ENCODE measurements at places on chromosomes 5 and 9.

- DNase-seq: no peak
These were observed 2.6 kb upstream of the PSIP1 start for GRCh38 chr9:15513335-15513734.

GRCh38 chr5:29208024-29208423, 1985.5 kb upstream of the CDH6 start:
- no peak for DNase-seq

- DNase-seq: no peak
These were observed 138.9 kb downstream of the ADAMTS2 start for GRCh38 chr5:179206366-179206765.

DNA sequence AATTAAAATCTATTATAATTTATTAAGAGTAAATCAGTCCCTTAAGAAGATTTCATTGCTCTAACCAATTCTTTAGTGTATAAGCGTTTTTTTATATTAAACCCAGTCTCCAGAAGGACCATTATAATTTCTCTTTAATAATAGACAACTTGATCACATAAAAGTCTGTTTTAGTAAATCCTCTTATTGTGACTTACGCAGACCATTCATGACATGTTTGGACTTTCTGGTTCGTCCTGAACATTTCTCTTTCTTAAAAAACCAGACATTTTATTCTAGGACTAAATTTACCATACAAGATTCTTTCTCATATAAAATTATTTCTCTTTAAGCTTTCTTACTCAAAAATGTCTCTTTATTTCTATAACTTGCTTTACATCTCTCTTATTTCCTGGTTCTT, 196.2 kb upstream of the RAI14 start:
- no peak for DNase-seq

DNA sequence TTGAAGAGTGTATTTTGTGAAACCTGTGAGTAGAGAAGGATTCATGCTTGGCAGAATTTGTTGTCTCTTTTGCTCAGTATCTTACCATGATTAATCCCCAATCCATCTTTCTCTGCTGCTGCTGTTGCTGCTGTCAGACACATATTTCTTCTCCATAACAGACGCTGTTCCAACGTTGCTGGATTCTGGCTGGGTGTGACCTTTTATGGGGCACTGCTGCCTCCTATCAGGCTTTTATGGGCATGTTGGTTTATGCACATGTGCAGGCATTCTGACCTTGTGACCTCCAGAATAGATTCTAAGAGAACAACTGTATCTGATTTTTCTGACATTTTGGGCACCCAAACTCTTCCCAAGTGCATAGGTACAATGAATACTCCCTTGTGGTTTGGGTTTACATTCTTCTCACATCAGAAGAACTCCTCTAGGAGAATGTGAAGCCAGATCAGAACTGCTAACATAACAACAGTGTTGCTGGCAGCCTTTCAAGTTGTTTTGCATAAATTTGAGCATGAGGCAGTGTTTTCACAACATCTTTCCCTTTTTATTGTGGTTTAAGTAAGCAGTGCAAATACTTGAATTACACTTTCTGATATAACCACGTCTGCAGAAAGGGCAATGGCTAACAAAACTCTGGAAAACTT, 9.2 kb upstream of the ISL1 start:
- DNase-seq: no peak

DNA sequence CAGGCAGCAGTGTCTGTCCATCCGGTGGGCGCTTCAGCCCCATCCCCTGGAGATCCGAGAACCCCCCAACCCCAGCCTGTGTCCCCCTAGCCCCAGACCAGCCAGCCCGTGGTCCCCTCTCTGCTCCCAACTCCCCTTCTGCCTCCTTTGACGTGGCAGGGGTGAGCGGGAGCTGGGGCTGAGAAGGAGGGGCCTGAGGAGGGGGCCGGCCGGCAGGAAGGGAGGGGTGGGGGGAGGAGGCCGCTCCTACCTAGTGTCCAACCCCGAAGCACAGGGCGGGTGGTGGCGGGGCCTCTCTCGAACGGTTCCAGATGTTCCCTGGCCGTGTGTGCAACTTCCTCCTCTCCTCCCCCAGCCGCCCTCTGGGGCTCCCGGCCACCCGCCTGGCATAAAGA, 31.0 kb downstream of the GOLGA2 start:
- DNase-seq: peak; percentile 59

GRCh38 chr5:154521756-154522155, 43.7 kb upstream of the HAND1 start:
- no peak for DNase-seq

GRCh38 chr5:1172670-1173404, 28.6 kb upstream of the SLC6A19 start:
- no peak for DNase-seq

DNA sequence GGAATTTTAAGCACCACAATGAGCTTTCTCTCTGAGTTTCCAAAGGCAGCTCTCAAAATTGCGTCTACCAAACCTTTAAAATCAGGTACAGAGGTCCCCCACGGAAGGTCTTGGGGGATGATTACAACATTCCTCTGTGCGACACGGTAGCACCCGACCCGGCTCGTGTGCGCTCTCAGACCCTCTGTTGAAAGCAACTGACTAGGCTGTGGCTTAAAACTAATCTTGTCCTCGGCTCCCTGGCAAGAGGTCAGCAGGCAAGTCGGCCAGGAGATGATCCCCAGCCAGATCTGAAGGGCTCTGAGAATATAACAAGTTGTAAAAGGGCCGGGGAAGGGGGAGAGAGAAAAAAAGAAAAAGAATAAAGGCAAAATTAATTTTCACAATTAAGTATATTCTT, 92.6 kb upstream of the LMX1B start:
- DNase-seq: no peak

GRCh38 chr5:5985332-5985731, 393.0 kb downstream of the MED10 start:
- DNase-seq: no peak

DNA sequence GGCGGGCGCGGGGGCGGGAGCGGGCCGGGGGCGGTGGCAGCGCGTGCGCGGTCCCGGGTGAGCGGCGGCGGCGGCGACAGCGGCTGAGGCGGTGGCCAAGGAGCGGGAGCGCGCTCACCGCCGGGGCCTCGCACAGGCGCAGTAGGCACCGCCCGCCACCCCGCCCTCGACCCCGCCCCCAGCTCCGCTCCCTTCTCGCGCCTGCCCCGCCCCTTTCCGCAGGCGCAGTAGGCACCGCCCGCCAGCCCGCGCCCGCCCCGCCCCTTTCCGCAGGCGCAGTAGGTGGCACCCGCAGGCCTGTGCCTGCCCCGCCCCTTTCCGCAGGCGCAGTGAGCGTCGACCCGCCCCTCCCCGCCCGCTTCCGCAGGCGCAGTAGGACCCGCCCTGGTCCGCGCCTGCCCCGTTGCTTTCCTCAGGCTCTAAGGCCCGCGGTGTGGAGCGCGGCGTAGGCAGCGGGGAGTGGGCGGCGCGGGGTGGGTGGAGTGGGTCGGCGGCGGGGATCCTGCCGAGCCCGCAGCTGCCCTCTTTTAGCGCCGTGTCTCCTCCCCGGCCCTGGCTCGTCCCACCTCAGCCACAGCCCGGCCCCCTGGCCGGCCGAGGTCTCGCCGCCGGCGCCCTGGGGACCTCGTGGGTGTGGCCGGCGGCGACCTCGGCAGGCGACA, at the start of gene CAMSAP1:
TSS of gene CAMSAP1 (minus strand) at position 116 of the 662 bp plus-strand sequence. CDS start 387 bp downstream, outside the sequence.
- DNase-seq: peak; percentile 35
